ENCODE measurements at places on chromosomes 16 and 17.

DNA sequence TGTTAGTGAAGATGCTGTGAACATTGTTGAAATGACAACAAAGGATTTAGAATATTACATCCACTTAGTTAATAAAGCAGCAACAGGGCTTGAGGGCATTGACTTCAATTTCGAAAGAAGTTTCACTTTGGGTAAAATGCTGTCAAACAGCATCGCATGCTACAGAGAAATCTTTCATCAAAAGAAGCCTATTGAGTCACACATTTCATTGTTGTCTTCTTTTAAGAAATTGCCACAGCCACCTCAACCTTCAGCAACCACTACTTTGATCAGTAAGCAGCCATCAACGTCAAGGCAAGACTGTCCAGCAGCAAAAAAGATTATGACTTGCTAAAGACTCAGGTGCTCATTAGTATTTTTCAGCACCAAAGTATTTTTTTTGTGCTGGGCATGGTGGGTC is 13.2 kb upstream of the MAP2K6 start:
- DNase-seq, result no peak

GRCh38 chr16:11316331-11317015 is 28.8 kb upstream of the RMI2 start:
- no peak for DNase-seq

GRCh38 chr17:3843935-3844516 is 2.0 kb downstream of the NCBP3 start:
- no peak for DNase-seq

DNA sequence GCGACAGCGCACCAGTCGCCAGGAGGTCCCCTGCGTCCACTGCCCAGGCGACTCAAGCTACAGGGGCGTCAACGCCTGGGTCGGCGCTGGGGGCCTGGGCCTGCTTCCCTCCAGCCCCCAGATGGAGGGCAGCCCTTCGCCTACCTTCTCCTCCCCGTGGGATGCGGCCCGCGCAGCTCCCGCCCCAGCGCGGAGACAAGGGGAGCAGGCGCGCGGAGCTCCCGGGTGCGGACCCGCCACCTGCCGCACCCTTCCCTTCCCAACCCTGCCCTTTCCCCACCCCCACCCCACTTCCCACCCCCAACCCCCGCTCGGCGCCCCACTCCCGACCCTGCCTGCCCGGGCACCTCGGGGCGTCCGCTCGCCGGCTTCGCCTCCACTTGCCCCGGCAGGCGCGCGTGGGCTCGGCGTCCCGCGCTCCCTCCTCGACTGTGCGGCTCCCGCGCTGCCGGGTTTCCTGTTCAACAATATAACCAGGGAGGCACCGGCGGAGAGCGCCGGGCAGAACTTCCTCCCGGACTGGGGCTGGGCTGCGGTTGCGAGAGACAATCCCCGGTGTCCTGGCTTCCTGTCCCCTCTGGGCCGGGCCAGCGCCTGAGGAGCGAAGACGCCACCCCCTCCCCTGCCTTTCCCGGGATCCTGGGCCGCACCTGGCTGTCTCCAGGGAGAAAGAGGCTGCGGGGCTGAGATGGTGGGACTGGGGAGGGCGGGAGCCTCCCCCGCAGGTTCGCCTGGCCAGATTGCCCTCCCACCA is at the start of gene ARHGAP27:
Gene ARHGAP27, minus strand, starts transcription at position 466 of the 754 bp plus-strand sequence. CDS start 2,591 bp downstream, outside the sequence.
- DNase-seq, result no peak

- DNase-seq, result no peak
Measured at GRCh38 chr16:19939553-19939952, 54.9 kb upstream of the GPRC5B start.

DNA sequence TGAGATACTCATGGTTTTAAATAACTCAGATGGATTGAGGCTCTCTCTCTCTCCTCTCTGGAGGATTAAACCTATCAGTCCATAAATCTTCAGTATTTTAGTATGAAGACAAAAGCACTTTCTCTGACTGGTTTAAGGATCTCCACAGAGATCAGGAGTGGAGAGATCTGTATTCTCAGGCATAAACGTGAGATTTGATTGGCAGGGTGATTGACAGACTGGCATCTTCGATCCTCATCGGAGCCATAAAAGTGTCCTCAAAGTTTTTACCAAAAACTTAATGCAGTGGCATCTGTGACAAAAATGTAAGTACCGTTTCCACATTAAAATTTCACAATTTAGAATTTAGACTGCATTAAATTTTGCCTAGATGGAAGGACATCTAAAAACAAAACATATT is 870.1 kb downstream of the KCNJ2 start:
- DNase-seq, result no peak

DNA sequence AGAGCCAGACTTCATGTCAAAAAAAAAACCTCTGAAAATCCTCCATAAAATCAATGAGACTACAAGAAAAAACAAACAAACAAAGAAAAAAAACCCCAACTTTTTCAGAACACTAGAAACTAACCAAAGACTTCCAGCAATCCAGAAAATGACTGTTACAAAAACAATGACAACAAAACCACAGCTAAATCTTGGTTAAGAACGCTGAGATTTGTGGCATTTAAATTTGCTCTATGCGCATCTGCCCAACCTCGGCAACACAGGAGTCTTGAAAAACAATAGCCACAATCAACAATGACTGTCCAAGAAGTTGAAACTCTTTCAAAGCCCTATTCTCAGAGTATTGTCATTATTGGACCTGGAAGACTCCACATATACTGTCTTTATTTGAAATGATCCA is 402.4 kb downstream of the ZFHX3 start:
- no peak for DNase-seq

GRCh38 chr17:71260366-71260940 is 860.4 kb upstream of the SOX9 start:
- DNase-seq, result no peak

DNA sequence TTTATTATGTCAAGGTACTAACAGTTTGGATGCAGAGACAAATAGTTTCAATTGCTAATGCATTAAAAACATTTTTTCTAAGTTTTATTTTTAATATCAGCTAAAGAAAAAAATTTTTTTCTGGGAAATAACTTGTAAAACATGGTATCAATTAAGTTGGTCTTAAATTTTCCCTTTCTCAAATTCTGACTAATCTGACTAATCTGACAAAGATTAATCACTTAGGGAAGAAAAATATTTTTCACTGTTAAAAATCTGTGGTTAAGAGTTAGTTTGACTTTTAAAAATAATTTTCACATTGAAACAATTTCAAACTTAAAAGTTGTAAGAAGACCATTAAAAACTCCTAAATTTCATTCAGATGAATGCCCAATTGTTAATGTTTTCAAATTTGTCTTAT is 74.6 kb downstream of the MYO1D start:
- no peak for DNase-seq

GRCh38 chr16:88541831-88542616 is 28.2 kb upstream of the ZC3H18 start:
- DNase-seq, result no peak

GRCh38 chr16:87000001-87000400 is 317.2 kb downstream of the C16orf95 start:
- peak; percentile 57 for DNase-seq

- DNase-seq, result no peak
Measured at GRCh38 chr17:77606146-77606864, 352.2 kb upstream of the TNRC6C start.

DNA sequence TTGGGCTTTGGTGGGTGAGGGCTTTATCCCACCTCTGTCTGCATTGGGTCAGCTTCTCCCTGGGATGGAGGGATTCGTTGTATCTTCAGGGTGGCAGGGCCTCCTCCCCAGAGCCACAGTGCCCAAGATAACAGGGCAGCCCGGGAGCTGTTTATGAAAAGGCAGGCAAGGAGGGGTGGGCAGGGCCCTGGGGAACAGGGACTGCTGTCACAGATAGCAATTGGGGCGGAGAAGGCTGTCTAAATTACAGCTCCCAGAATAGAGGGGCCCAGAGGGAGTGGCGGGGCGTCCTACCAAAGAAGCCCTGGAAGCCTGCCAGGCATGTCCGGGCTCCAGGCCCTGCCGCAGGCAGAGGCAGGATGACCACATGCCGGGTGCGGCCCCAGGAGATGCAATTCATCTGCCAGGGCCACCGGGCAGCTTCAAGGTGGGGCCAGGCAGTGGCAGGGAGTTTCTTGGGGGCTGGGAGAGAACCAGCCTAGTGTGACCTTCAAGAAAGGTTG is 18.8 kb upstream of the PHOSPHO1 start:
- DNase-seq, result no peak

DNA sequence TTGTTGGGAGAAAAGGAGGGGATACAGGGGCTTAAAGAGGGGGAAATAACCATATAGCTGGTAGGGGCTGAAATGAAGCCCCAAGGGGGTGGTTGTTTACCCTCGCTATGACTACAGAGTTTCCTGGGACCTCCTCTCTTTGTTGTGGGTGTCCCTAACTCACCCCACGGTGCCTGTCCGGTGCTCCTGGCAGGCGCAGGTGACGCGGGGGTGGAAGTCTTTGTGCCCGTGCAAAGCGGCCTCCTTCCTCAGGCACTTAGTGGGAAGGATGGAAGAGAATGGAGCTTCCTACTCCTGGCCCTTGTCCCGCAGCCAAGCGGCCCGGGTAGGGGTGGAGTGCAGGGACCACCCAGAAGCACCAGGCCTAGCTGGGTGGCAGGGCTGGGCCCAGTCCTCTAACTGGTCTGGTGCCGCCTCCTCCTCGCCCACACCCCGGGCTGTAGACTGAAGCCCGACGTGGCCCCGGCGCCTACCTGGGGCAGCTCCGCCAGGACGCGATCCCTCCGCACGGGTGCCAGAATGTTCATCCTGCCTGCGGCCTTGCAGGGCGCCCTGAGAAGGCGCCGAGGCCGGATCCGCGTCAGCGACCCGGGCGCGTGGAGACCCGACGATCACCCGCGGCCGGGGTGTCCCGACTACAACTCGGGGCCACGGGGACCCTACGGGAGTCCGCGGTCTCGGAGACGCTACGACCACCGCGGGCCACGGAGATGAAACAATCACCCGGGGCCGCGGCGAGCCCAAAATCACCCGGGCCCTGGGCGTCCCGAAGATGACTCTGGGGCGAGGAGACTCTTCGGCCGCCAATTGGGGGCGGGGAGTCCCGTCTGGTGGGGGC is 709 bp downstream of the RAB34 start:
- no peak for DNase-seq

- no peak for DNase-seq
Measured at GRCh38 chr16:50717494-50717893, 24.1 kb downstream of the NOD2 start.

DNA sequence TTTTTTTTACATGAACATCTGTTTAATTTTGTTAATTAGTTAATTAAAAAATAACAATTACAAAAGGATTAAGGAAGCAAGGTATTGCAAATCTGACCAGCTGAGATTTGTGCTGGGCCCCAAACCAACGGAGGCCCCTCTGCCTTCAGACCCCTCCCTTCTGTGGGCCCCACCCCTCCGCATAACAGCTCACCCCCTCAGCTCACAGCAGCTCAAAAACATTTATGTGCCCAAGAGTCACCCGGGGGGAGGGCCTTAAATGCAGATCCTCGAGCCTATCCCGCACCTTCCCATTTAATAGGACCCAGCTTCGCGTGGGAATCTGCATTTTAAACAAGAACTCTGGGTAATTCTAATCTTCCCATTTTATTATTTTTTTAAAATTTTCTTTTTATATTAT is 75.0 kb downstream of the MGAT5B start:
- DNase-seq, result no peak

DNA sequence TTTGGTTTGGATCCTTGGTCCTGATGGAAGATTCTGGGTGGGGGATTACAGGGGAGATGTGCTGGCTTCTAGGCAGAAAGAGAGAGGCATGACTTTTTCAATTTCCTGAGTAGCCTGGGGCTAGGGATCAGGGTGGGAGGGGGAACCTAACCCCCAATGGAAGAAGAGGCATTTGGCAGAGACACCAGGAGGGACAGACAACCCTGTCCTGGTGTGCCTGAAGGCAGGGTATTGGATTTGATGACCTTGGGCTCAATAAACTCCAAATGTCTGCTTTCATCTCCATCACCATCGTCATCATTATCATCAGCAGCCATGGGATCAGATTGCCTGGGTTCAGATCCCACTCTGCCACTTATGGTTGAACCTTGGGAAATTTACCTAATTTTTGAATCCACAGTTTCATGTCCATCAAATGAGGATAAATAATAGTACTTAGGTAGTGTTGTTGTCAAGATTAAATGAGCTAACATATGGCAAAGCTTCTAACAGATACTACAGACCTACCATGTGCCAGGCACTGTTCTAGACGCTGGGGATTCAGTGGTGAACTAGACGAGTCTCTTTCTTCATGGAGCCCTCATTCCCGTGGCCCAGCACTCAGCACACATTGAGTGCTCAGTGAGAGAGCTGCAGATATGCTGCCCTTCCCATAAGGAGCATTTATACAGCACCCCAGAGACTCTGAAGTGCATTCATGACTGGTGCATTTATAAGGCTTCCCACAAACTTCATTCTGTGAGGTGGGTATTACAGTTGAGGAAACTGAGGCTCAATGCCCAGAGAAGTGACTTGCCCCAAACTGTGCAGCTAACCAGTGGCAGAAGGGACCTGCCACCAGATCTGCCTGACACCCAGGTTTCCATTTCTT is 26.8 kb downstream of the IGFBP4 start:
- DNase-seq, result no peak

DNA sequence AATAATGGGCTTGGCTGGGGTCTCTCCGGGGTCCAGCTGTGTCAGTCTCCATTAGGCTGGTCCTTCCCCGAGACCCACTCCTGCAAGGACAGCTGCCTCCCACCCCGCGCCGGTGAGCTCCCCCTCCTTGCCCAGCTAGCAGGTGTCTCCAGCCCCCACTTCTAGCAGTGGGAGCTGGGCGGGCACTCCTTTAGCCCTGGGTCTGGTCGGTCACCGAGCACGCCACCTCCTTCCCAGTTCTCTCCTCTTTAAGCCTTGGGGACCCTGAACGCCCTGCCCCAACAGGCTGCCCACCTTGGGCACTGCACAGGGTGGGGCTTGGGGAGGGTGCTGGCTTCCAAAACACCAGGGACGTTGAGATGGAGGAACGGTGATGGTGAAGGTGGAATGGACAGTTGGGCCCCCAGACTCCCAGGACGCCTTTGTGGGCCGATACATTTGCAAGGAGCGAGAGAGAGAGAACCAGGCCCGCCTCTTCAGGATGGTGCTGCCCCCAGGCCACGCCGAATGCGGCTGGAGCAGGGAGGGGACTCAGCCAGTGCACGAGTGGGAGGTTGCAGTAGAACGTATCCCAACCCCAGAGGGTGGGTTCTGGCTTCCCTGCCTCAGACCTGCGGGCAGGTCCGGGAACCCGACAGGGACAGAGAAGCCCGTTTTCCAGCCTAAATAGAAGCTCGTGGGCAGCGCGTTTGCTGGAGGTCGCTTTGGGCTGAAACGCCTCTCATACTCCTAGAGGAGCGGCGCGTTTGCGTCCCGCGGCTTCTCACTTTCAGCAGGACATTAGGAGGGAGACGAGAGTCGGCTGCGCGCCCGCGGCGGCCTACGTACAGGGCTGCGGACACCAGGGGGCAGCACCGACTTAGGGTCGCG is 10.7 kb downstream of the TBX2 start:
- no peak for DNase-seq

DNA sequence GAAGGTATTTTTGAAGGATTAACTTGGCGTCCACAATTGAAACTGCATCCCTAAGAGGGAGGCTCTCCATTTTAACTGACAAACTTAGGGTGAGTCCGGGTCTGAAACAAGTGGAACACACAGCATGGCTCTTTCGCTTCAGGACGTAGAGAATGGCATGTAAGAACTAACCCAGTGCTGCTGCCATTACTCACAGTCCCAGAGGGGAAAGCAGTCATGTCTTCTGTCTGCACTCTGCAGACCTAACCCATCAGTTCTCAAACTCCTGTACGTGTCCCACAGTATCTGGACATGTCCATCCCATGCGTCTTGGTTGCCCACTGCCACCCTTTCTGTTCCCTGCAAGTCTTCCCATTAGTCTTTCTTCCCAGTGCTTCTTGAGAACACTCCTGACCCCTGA is 563 bp downstream of the ST6GALNAC1 start:
- no peak for DNase-seq

GRCh38 chr17:63099425-63099824 is 133.4 kb downstream of the TANC2 start:
- no peak for DNase-seq
